Naive B cell (primary cell): ENCODE measurements at places on chromosomes 3 and 15.

- DNase-seq: no peak
These were observed 19.9 kb downstream of the TMEM212 start for GRCh38 chr3:171862993-171863521.

- no peak for DNase-seq
These were observed 4.9 kb upstream of the ALAS1 start for GRCh38 chr3:52193065-52193464.

DNA sequence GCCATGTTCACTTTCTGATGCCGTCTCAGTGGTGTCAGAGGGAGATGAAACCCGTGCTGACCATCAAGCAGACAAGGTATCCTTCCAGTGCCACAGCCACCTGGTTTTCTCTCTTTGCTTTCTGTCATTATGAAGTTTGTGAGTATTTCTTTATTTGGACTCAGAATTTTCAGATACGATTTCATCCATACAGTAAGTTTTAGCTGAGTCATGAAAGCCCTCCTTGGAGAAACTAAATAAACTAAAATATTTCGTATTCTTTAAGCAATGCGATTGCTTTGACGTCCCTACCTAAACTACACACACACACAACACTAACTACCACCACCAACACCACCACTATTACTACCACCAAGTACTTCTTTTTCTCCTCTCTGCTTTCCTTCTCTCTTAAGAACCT, 350.1 kb downstream of the NTRK3 start:
- no peak for DNase-seq

DNA sequence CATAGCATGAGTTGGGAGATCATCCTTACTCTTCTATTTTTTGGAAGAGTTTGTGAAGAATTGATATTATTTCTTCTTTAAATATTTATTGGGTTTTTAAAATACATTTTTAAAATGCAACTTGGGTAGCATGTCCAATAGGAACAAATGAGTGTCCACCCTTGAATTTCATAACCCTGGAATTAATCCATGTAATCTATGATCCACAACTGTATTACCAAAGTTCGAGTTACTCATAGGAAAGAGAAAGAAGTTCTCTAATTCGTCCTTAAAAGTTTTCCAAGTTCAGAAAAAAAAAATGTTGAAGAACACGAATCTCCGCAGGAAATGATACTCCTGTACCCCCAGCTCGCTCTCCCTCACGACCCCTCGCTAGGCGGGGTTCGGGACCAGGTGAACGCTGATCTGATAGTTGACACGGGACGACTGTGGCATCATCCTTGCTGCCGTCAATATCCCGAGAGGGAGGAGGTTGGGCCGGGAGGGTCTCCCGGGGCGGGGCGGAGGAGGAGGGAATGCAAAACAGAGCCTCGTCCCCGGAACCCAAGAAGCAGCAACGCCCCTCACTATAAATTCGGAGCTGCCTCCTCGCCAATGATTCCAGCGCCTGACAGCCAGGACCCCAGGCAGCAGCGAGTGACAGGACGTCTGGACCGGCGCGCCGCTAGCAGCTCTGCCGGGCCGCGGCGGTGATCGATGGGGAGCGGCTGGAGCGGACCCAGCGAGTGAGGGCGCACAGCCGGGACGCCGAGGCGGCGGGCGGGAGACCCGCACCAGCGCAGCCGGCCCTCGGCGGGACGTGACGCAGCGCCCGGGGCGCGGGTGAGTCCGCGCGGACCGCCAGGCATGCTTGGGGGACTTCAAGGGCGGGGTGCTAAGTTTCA, at the start of gene AGTR1:
Gene AGTR1 (plus strand): TSS at position 598 of the 884 bp plus-strand sequence. CDS start 43,133 bp downstream, outside the sequence.
- no peak for DNase-seq

DNA sequence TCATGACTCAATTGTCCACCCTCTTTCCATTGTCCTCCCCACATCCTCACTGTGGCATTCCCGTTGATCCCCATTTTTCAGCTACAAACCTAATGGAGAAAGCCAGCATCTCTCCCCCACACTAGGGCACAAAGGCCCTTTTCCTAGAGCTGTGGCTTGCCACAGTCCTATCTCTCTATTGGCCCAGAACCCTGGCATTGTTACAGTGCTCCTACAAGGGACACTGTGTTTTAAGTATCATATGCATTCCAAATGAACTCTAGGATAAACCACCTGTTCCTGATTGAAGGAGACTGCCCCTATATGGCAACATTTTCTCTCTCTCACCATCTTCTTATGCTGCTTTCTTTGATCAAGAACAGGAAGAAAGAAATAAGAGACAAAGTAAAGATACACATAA, 69.4 kb upstream of the SKOR1 start:
- no peak for DNase-seq

- no peak for DNase-seq
These were observed 592 bp downstream of the RASGRF1 start for GRCh38 chr15:79089890-79090486.

GRCh38 chr3:16240229-16241023, 24.3 kb downstream of the DPH3 start:
- no peak for DNase-seq

GRCh38 chr15:78035861-78036476, 41.5 kb downstream of the TBC1D2B start:
- DNase-seq: no peak
